ENCODE measurements at places on chromosomes 7 and 10.

GRCh38 chr10:71309919-71310318, 9.1 kb upstream of the SLC29A3 start:
- DNase-seq, result no peak

GRCh38 chr10:2575460-2575859, 491.9 kb upstream of the PFKP start:
- no peak for DNase-seq

- DNase-seq, result no peak
Observed at GRCh38 chr7:155298288-155298833, 683 bp downstream of the INSIG1 start.

DNA sequence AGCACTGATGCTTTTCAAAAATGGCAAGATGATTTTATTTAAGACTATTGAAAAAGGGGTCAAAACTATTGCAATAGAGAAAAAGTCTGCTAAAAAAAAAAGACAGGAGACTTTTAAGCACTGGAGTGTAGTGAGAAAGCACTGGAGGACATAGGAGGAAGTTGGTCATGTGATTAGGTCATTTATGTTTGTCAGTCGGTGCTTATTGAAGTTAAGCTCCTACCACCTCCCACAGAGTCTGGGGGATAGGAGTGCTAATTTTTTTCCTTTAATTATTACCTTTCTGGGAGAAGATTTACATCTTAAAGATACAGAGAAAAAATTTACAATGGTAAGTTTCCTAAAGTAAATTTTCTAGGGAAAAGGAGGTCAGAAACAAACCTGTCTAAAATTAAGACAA, 80.2 kb upstream of the TMEM229A start:
- DNase-seq, result peak; percentile 14

DNA sequence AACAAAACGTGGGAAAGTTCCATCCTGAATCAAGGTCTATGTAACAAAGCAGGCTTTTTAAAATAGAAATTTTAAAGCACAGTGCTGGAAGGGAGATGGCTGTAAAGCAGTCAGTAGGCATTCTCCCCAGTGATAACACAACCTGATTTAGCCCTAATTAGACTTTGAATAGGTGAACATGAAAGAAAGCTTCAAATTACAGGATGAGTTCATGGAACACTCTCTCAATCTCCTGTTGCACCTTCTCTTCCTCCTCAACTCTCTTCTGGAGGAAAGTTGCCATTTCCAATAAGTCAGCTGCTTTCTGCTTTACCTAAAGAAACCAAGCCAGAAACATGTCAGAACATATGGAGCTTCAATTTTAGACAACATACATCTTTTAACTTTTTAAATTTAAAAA, 20.1 kb downstream of the SFR1 start:
- no peak for DNase-seq

DNA sequence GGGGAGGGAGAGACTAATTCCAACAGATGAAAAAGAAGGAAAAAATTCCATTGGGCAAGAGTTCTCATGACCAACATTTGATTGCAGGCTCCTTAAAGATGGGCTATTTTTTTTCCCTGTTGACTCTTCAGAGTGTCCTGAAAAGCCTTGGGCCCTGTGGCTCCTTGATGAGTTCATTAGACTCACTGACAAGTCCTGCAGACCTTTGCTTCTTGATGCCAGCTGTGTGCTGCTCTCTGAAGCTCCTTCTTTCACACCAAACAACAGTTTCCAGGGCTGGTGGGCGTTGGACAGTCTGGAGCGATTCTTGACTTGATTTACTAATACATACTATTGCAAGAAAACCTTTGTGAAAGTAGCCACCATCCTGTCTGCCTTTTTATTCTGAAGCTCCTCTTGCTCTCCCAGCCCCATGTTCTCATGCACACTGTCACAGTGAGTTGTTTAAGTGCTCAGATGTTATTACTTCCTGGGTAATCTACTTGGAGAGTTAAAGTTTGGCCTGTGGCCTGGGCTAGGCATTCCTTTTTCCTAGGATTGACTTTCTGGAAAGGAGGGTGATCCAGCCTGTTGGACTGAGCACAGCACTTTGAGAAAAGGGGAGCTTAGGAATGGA, 250.3 kb downstream of the PTEN start:
- DNase-seq, result no peak

DNA sequence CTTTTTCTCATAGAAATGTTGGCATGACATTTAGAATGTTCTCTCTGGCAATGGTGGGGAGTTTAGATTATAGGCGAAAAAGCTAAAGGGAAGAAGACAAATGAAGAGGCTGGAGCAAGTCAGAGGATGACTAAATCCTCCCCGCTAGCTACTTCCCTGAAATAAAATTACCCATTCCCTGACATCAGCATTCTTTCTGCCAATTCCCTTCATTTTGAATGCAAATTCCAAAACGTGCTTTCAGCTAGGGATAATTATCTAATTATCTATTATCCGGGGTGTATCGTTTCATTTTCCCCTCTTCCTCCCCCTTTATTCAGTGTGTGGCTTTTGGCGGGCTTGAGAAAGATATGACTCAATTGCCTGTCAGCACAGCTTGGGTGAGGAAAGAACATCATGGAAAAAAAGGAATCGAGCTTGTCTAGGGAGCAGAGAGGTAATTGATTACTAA, 672.3 kb downstream of the TNS3 start:
- no peak for DNase-seq

DNA sequence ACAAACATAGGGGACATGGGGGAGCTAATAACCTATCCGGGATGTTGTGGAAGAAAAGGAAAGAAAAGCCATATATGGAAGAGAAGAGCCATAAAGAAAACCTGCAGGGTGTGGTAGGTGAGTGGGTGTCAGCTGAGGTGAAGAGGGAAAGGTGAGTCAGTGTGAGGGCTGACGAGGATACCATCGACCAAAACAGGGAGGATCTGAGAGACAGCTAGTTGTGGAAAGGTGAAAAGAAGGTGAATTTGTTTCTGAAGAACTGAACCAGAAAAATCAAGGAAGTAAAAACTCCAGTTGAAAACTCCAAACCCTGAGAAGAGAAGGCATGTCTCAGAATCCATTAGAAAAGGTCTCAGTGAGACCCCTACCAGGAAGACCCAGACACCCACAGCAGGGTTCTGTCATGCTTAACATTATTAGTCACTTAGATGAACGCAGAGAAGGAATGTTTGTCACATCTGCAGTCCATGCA, 4.1 kb downstream of the BLNK start:
- DNase-seq, result no peak

DNA sequence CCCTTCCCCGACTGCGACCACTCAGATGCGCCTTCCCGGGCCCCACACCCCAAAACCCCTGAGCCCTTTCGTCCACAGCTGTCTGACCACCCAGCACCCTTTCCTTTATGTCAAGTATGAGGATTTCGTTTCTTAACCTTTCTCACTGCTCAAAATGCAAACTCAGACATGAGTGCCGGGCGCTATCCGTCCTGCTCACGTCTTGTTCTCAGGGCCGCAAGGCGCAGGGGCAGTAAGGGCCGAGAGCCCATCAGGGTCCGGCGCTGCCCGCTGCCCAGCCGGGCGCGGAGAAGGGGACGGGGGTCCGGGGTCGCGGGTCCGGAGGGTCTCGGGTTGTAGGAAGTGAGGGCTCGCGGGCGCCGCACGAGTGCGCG, 670 bp upstream of the RBM33 start:
- DNase-seq, result peak; percentile 25

DNA sequence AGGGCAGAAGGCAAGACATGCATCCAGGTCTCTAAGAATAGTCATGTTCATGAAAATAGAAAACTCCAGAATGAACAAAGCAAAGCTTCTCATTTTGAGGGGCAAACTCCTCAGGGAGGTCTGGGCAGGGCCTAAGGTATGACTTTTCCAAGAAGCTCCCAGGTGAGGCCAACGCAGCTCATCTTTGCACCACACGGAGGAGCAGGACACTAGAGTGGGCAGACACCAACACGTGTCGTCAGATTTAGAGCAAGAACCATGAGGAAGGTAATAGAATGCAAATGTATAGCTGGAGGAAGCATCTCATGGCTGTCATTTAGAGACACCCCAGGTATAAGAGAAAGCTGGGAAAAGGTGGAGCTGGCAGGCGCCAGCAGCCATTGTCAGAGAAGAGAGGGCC, 95.7 kb downstream of the WDFY4 start:
- no peak for DNase-seq

DNA sequence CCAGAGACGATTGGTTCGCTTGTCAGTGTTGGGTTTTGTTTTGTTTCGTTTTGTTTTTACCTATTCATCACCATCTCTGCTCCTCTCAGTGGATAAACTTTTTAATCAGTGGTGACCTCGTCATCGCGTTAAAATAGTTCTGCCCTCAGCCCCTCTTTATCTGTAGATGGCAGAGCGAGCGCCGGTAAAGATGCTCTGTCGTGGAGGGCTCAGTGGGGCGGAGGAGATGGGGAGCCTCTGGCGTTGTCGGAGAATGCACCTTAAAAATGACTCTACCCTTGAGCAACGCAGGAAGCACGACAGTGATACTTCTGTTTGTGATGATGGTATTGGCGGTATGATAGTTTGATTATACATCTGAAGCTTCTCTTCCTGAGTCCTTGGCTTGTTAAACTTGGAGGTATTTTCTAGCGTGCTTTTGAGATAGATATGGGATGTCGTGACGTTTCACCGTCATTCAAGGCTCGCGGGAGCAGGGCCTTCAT, 554 bp downstream of the CSGALNACT2 start:
- DNase-seq, result peak; percentile 20

DNA sequence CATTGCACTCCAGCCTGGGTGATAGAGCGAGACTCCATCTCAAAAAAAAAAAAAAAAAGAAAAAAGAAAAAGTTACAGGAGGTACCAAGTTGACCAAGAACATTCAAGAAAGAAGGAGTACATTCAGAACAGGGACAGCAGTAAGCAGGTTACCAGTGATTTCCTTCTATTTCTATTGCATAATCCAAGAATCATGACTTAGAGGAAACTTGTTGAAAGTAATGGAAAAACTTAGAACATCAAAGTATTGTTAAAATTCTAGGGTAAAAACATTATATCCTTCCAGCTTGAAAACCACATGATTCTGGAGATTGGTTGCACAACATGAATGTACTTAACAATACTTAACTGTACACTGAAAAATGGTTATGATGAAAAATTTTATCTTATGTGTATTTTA, 25.2 kb downstream of the RAPGEF5 start:
- DNase-seq, result no peak

DNA sequence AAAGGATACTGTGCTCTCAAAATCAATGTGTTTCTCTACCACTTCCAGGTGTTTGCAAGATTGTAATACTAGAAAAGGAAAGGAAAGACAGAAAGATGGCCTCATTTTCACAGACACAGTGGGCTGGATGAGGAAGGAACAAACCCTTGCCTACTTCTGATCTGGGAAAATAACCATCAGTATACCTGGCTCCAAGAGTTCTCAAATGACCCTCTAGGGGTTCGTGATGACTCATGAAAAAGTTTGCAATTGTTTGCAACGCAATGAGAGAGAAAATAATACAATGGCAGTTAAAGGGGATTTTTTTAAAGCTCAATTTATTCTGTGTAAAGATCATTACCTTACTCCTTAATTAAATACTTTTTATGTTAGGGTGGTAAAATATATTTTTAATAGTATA, 197.6 kb upstream of the INHBA start:
- no peak for DNase-seq

- DNase-seq, result no peak
Observed at GRCh38 chr7:139949629-139950028, 113.1 kb downstream of the PARP12 start.

DNA sequence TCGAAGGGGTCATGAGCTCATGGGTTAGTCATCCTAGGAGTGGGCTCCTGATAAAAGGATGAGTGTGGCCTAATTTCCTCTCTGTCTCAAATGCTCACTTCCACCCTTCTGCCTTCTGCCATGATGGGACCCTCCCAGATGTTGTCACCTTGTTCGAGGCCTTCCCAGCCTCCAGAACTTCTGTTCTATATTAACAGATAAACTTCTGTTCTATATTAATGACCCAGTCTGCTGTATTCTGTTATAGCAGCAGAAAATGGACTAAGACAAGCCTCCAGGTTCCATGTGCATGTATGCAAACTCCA, 583.2 kb downstream of the GLRX3 start:
- DNase-seq, result no peak

DNA sequence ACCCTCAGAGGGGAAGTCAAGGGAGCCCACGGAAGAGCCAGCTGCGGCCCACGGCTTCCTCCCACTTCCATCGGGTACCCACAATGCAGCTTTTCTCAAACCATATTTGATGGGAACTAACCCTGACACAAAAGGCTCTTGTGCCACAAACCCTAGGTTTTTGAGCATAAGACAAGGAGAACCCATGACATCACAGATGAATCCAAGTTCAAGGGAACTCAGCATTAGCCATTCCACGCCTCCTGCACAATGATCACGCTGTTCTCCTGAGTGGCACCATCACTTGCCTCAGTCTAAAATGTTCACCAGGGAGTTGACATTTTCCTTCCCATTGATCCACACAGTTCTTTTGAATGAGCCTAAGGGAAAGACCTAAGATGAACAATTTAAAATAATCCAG, 70.4 kb downstream of the ITIH5 start:
- no peak for DNase-seq

DNA sequence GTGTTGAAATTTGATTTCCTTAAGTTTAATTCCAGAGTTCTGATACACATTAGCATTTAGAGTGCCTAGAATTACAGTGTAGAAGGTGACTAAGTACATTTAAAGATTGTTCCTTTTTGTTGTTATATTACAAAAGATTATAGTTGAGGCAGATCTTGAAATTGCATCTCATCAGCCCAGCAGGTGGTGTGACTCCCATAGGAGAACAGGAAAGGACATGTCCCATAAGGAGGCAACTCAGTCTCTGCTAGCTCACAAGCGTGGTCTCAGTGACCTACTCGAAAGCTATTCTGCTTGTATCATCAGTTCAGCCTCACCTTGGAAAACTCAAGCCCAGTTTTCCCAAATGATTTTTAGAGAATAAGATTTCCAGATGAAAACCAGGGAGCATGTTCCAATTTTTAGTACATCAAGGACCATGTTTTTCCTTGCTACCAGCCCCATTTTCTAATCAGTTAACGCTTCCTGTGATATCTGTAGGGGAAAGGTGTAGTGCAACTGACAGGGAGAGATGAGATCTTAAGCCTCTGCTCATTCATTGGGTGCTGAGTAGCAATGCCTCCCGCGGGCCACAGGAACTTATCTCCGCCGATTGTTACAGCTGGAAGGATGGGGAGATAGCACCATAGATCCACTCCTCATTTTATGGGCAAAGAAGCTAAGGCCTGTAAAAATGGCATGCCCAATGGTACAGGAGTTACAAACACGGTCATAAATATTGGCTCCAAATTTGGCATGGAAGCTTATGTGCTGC, 1.1 kb upstream of the GNAI1 start:
- DNase-seq, result no peak

- DNase-seq, result no peak
Observed at GRCh38 chr10:33141251-33141650, 183.2 kb upstream of the ITGB1 start.
